ENCODE measurements at places on chromosomes 5 and 9. TPM values are rescaled to one million over a fixed set of nuclear protein-coding genes. Genes with fewer than 3 reads are reported as not detected.

Gene SVEP1
- total RNA-seq = not detected

Gene ROPN1L
- total RNA-seq = 0.55 TPM

Gene FAM78A
- total RNA-seq = 55.3 TPM

Gene CDHR2
- 0.64 TPM for total RNA-seq

Gene CA9
- total RNA-seq = 0.89 TPM

Gene CDKN2B-AS1
- 0.82 TPM for total RNA-seq

Gene ARHGEF28
- 0.11 TPM for total RNA-seq

Gene CDKN2B
- total RNA-seq = 0.62 TPM
